ENCODE measurements at places on chromosomes 7 and 10.

- DNase-seq, result no peak
Observed at GRCh38 chr10:5467207-5467535, 32.2 kb downstream of the CALML5 start.

DNA sequence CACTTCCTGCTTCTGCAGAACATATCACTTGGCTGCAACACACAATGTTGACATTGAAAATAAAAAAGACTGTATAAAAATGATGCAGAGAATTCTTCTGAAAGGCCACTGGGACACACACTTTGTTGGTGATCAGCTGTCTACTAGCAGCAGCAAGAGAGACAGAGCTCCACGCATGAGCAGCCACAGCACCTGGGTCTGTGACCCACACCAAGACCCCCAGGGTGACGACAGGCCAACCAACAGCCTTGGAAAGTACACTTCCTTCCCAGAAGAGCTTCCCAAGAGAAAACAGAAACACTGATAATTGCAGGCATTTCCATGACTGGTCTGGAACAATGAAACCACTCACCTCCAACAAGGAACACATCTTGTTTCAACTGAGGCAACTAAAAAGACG, 239.0 kb downstream of the DIP2C start:
- DNase-seq, result no peak

DNA sequence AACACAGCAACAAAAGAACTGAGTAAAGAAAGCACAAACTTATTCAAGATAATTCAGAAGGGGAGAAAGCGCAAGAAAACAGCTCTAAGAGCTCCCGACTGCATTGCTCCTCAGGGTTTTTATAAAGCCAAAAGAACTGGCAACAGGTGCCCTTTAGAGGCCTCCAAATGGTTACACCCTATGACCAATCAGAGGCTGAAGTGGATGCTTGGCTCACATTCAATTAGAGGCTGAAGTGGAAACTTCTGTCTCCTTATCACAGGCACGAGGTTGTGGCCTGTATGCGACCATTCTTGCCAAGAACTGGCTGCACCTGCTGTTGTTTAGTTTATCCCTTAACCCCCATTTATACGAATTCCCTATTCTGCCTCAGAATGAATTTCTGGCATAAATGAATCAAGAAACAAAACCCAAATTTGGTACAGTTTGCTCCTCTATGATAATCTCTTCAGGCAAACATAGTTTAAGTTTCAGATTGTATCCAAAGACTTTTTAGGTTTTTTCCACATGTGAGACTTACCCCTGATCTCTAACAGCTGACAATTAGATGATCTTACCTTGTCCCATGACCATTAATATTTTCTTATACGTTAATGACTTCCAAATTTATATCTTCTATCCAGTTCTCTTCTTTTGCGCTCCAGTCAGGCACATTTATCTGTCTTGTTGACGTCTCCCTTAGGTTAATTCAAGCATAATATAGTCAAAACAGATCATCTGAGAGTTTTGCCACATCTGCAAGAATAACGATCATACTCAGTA, 504.8 kb downstream of the NXPH1 start:
- DNase-seq, result no peak

DNA sequence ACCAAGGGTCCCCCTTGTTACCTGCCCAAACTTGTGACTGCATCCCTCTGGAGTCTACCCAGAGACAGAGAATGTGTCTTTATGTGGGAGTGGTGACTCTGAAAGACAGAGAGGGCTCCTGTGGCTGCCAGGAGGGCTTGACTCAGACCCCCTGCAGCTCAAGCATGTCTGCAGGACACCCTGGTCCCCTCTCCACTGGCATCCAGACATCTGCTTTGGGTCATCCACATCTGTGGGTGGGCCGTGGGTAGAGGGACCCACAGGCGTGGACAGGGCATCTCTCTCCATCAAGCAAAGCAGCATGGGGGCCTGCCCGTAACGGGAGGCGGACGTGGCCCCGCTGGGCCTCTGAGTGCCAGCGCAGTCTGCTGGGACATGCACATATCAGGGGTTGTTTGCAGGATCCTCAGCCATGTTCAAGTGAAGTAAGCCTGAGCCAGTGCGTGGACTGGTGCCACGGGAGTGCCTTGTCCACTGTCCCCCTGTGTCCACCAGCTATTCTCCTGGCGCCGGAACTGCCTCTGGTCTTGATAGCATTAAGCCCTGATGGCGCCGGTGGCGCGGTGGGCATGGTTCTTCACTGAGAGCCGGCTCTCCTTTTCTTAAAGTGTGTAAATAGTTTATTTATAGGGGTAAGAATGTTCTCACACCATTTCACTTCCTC, 19.4 kb upstream of the SH2D4B start:
- no peak for DNase-seq

- no peak for DNase-seq
Observed at GRCh38 chr7:150943453-150943814, 34.7 kb downstream of the KCNH2 start.

DNA sequence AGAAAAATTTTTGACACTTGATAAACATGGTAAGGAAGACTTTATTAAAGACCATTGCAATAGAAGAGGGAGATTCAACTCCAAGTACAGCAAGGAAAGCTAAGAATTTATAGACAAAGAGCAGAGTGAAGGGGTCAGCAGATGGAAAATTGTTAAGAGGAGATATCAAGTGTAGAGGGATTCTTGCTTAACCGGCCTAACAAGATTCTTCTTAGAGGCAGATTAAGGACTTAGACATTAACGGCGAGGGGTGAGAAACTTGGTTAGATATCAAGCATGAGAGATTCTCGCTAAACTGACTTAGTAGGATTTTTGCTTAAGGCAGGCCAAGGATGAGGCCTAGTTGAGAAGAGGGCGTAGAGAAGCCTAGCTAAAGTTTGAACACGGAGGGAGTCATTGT, 76.0 kb downstream of the ITGB1 start:
- no peak for DNase-seq

- no peak for DNase-seq
Observed at GRCh38 chr10:127963136-127963535, 56.2 kb downstream of the PTPRE start.

GRCh38 chr7:158186864-158187693, 400.5 kb downstream of the PTPRN2 start:
- DNase-seq, result no peak

DNA sequence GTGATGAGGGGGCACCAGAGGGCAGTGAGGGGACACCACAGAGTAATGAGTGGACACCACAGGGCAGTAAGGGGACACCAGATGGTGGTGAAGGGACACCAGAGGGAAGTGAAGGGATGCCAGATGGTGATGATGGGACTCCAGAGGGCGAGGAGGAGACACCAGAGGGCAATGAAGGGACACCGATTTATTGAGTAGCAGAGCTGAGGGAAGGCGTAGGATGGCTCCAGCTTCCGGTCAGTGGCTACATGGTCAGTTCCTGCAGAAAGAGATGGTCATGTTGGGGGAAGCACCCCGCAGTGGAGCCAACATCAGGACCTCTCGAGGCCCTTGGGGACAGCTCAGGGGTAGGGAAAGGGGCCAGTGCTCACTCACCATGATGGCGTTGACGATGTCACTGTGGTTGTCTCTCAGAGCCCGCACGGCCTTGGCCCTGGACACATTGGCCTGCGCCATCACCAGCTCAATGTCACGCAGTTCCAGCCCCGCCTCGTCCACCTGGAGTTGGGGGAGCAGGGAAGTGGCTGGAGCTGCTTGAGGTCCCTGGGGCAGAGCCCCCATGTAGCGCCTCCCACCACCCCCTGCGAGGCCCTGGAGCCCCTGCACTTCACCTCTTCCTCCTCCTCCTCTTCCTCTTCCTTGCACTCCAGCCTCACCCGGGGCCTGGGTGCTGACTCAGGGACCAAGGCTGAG, 8.4 kb downstream of the NACAD start:
- DNase-seq, result no peak

- DNase-seq, result no peak
Observed at GRCh38 chr7:41305001-41305400, 397.9 kb downstream of the INHBA start.

- DNase-seq, result no peak
Observed at GRCh38 chr10:128000471-128001362, 93.8 kb downstream of the PTPRE start.

GRCh38 chr7:156003220-156004162, 191.2 kb upstream of the SHH start:
- no peak for DNase-seq

GRCh38 chr7:139721821-139722220, 56.0 kb downstream of the HIPK2 start:
- DNase-seq, result no peak

- DNase-seq, result no peak
Observed at GRCh38 chr10:5283305-5284158, 81.2 kb upstream of the UCN3 start.
